ENCODE measurements at places on chromosomes 13 and 19. TPM values are rescaled to one million over a fixed set of nuclear protein-coding genes. Genes with fewer than 3 reads are reported as not detected.

DNA sequence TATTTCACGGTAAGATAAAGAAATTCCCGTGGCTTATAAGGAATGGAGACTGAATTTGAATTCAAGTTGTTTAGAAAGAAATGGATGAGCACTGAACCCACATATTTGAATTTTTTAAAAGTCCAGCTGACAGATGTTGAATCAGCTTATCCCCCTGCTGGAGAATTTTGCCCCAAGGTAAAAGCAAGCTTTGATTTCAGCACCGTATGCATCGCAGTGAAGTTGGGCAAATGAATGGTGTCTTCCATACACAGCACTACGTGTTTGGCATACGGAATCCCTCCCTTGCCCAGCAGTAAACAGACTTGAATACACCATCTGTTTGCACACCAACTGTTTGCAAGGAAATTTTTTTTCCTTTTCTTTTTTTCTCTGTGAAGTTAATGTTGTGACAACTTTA, 77.5 kb upstream of the PEG3 start:
- no peaks in the 10 kb centered on the region for H3K27me3 ChIP-seq
- DNase-seq: no peak
- no peaks in the 10 kb centered on the region for H3K4me1 ChIP-seq

GRCh38 chr13:21929400-21929799, 258.5 kb downstream of the FGF9 start:
- H3K27me3 ChIP-seq: no peaks in the 10 kb centered on the region
- no peaks in the 10 kb centered on the region for H3K36me3 ChIP-seq
- no peaks in the 10 kb centered on the region for H3K4me1 ChIP-seq
- DNase-seq: peak; percentile 56
- H3K27ac ChIP-seq: no peak overlapping the region

GRCh38 chr19:41218615-41219507, at the start of gene AXL:
Gene AXL (plus strand): TSS chr19:41219223. CDS start chr19:41219393, 170 bp downstream.
- no peaks in the 10 kb centered on the region for H3K4me1 ChIP-seq
- H3K4me3 ChIP-seq: peak within 1 kb of the TSS; percentile 80
- no peaks in the 10 kb centered on the region for H3K27me3 ChIP-seq
- no peaks in the 10 kb centered on the region for H3K36me3 ChIP-seq
- peak within 1 kb of the TSS; percentile 29 for H3K27ac ChIP-seq
- DNase-seq: peak; percentile 95

The BCAM gene
- 44.1 TPM for total RNA-seq

The ZNF555 gene
- 8.1 TPM for total RNA-seq

Measured in endodermal cell (in vitro differentiated cells).